Type B pancreatic cell (in vitro differentiated cells): ENCODE measurements at places on chromosomes 3 and 15. TPM values are rescaled to one million over a fixed set of nuclear protein-coding genes. Genes with fewer than 3 reads are reported as not detected.

GDPGP1 gene
- 6.1 and 9.6 TPM in 2 replicates for total RNA-seq

HIGD2B gene
- not detected in 2 replicates for total RNA-seq

CLSTN2 gene
- 12.9 and 15.5 TPM in 2 replicates for total RNA-seq

FBXW12 gene
- not detected in 2 replicates for total RNA-seq
